ENCODE measurements at places on chromosomes 16 and 17.

GRCh38 chr16:51665436-51665998 is 514.4 kb upstream of the SALL1 start:
- DNase-seq: no peak

DNA sequence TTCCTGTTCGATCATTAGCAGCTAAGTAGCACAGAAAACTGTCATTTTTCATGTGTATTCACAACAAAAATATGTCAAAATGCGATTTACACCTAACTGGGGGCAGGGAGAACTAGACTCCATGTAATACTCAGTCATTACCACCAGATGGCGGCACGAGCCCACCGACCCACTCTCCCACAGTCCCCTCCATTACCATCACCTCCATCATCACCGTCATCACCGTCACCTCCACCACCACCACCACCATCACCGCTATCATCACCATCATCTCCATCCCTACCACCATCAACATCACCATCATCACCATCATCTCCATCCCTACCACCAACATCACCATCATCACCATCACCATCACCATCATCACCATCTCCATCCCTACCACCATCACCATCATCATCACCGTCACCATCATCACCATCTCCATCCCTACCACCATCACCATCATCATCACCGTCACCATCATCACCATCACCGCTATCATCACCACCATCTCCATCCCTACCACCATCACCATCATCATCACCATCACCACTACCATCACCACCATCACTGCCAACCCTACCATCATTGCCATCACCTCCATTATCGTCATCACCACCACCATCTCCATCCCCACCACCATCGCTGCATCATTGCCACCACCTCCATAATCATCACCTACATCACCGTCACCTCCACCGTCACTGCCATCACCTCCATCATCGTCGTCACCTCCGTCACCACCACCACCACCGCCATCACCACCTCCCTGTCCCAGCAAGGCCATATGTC is 14.4 kb downstream of the NDUFAF8 start:
- peak; percentile 35 for DNase-seq

DNA sequence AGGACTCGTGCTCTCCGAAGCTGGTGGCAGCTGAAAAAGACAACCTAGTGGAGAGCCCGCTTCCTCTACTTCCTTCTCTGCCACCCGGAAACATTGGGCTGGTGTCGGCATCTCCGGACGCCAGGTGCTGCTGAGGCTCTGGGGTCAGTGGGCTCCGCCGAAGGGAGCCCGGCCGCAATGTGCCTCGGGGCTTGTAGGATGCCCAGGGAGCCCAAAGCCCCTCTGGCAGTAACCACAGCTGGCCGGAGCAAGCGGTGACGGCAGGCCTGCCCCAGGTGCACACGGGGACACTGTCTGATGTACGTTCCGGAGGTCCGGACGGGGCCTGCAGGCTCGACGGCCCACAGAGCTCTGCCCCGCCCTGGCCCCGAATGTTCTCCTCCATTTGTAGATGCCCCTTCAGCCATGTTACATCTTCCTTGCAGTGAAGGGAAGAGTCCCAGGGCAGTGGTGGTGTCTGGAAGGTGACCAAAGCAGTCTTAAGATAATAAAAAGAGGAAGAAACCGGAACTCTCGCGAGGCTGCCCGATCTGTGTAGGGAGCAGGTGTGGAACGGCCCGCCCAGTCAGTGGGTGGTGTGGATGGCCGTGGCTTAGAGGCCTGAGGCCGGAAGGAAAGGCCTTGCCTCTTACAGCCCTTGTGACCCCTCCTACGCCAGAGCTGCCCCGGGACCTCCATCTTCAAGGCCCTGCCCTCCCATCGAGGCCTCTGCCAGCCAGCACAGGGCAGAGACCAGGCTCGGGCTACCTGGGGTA is 22.6 kb downstream of the NDUFAF8 start:
- no peak for DNase-seq

DNA sequence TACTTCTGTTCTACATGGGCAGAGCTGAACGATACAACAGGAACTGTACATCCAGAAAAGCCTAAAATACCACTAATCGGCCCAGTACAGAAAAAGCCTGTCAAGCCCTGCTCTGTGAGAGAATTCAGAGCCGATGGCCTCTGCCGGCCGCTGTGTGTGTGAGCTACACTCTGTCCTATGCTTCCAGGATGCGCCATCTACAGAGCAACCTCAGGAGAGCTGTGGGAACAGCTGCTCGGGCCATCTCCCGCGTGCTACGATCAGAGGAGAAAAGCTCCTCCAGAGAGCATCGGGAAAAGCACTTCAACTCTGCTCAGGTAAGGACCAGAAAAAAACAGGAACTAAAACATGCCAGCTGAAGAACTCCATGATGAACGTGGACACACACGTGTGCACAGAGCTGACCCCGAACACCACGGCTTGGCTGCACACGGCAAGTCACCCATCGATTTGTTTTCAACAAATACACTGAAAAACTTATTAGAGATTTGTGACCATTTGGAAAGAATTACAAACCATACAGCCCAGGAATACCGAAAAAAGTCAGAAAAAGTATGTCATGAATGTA is 115.9 kb downstream of the ANKRD11 start:
- no peak for DNase-seq

DNA sequence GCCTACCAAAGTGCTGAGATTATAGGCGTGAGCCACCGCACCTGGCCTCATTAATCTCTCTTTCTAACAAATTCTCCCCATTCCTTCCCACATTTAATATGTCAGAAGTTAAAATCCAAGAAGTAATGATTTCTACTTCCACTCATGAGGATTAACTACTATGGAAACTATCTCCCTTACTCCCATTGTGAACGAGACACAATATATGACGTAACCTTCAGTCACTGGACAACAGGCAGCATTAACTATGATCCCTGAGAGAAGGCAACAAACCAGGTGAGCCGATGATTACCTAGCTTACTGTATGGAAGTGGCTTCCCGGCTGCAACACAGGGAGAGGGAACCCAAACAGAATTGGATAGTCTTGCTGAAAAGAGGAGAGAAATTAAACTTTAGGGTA is 20.0 kb downstream of the GLG1 start:
- no peak for DNase-seq

DNA sequence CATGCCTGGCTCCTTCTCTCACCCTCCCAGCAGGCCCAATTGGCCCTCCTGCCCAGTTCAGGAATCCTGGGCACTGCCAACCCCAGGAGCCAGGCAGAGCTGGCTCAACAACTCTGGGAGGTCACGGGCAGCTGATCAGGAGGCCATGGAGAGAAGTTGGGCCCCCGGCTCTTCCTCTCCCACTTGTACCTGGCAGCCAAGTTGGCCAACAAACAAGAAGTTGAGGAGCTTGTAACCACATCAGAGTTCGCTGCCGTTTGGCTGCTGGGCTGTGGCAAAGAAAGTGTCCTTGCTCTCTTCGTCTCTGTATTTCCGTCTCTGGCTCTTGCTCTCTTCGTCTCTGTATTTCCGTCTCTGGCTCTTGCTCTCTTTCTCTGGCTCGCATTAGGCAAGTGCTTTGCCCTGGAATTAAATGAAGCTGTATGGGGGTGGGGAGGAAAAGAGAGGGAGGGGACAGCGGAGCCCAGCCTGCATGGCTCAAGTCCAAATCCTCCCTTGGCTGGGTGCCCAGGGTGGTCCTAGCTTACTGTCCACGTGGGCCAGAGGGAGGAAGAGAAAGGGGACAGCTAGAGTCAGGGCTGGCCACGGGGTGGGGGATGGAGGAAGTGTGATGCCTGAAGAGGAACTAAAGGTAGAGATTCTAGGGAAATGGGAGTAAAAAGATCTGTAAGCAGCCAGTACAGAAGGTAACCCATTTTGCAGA is 7.8 kb upstream of the TMEM132E start:
- DNase-seq: no peak

GRCh38 chr17:83119987-83120864 is 40.8 kb downstream of the METRNL start:
- peak; percentile 55 for DNase-seq
